ENCODE measurements at places on chromosomes 2 and 18. TPM values are rescaled to one million over a fixed set of nuclear protein-coding genes. Genes with fewer than 3 reads are reported as not detected.

- no peak for DNase-seq
These were observed 6.1 kb upstream of the GPC1 start for GRCh38 chr2:240429341-240429871.

GRCh38 chr2:36367486-36367885 is 11.9 kb downstream of the CRIM1 start:
- DNase-seq, result no peak

The AQP4 gene
- not detected for polyA plus RNA-seq

The GPR39 gene
- polyA plus RNA-seq, result 1.9 TPM

The EHBP1 gene
- 43.8 TPM for polyA plus RNA-seq

DNA sequence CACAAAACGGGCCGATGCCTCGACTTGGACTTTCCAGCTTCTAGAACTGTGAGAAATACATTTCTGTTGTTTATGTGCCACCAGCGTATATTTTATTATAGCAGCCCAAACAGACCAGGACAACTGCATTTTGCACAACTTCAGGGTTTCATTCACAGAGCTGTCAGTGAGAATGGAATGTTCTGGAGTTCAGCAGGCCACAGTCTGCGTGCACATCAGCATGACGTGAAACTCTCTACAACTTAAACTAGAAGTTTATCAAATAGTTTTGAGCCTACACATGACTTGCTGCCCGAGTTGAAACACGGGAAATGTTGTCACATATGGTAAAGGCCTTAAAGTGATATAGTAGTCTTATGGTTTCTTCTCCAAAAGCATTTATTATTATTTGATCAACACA is 3.9 kb upstream of the TRIB2 start:
- no peak for DNase-seq

The MYOM1 gene
- polyA plus RNA-seq, result 0.26 TPM

The MGAT4A gene
- not detected for polyA plus RNA-seq

The POMC gene
- polyA plus RNA-seq, result 0.27 TPM

DNA sequence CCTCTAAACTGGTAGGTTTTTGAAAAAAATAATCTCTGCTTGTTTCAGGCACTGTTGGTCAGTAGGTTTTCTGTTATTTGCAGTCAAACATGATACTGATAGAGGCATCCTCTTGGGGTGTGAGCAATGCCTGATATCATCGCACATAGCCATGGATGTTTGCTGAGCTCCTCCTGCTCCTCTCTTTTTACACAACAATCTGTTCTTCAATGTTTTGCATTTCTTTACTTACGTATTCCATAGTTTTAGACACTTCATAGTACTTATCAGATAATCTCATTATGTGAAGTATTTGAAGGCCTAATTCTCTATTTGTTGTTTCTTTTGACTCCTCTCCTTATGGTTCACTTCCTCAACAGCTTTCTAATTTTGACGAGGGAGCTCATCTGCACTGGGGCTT is 23.0 kb upstream of the HS6ST1 start:
- no peak for DNase-seq

The ABCB11 gene
- not detected for polyA plus RNA-seq

The PLEK gene
- not detected for polyA plus RNA-seq

DNA sequence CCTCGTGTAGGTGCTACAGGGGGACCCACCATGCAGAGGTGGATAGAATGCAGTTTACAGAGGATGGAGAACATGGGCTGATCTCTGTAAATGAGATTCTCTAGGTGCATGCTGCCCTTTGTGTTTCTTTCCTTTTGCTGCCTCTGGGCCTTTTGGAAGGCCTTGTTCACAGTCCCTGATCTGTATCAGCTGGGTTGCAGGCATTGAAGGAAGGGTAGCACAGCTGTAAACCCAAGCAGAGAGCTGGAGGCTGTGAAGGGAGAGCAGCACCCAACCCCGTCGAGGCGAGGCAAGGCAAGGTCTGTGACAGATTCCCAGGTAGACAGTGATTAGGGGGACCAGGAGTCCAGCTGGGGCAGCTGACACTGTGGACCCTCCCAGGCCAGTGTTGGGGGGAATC is 56.1 kb upstream of the SOS1 start:
- no peak for DNase-seq

GRCh38 chr2:86783615-86784339 is 6.9 kb downstream of the CD8A start:
- no peak for DNase-seq

The MEMO1 gene
- 42.0 TPM for polyA plus RNA-seq

GRCh38 chr18:61394983-61395382 is 61.8 kb downstream of the CDH20 start:
- no peak for DNase-seq

The OSGEPL1 gene
- polyA plus RNA-seq, result 3.2 TPM

The HOXD3 gene
- 0.07 TPM for polyA plus RNA-seq

DNA sequence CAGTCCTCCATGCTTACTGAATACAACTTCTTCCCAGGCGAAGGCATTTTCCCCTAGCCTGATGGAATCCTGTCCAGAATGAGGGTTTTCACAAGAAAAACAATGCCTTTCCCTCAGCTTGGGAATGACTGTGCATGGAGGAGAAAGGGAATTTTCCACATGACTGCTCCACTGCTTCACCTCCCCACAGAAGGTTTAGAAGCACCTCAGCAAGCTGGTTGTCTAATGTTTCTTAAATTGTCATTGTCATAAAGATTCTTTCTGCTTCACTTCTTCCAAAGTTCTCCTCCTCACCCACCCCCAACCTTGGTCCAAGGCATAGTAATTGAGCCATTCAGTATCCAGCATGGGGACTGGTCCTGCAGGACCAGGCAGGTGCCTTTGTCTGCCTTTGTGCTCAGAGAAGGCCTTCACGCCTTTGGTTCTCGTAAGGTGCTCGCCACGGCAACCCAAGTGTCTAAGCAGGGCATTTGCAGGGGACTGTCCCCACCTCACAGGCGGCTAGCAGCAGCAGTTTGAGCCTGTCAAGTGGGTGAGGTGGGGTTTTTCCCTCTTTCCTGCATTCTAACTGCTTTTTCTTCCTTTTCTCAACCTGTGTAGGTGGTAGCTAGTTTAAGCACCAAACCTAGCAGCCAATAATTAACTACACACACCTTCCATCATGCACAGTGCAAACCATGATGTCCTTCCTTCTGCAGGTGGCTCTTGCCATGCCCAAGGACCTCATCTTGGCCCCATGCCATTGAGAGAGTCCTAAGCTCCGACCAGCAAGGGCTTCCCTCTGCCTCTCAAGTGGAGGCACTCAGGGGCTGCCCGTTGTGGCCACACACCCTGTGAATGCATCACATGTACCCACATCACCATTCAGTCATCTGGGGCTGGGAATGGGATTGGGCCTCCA is 65.7 kb upstream of the BCL2L11 start:
- DNase-seq, result no peak

The LYPD6 gene
- polyA plus RNA-seq, result 9.4 TPM

GRCh38 chr2:143603035-143603655 is 473.9 kb downstream of the ARHGAP15 start:
- no peak for DNase-seq

- DNase-seq, result no peak
These were observed 33.4 kb upstream of the ATP8B1 start for GRCh38 chr18:57836557-57836956.

DNA sequence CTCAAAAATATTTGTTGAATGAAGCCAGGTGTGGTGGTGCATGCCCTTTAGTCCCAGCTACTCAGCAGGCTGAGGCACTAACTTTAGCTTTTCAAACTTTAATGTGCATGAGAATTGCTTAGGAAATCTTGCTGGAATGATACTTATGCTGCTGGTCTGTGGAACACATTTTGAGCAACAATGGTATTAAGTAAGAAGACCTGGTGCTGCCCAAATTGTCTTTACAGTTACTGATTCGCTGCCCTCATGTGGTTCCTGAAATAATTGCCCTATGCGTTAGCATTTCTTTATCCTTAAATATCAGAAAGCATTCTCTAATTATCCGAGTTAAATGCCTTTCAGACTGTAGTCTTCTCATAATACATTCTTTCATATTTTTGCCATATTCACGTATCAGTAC is 76.0 kb upstream of the SESTD1 start:
- DNase-seq, result no peak

The CREG2 gene
- not detected for polyA plus RNA-seq

DNA sequence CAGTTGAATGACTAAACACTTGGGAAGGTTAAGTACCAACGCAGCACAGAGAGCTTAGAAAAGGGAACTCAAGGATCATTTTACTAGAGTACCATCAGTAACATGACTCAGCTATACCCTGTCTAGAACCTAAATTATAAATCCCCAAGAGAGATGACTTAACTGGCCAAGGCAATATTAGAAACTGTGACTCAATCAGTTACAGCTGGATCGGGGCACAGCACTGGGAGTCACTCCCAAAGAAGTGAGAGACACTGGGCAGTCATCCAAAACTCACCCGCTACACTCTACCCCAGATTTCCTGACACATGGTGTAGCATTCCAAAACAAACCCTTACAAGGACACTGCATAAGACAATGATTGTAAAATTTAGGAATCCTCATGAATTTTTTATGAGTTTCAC is 17.7 kb downstream of the IWS1 start:
- DNase-seq, result peak; percentile 99

DNA sequence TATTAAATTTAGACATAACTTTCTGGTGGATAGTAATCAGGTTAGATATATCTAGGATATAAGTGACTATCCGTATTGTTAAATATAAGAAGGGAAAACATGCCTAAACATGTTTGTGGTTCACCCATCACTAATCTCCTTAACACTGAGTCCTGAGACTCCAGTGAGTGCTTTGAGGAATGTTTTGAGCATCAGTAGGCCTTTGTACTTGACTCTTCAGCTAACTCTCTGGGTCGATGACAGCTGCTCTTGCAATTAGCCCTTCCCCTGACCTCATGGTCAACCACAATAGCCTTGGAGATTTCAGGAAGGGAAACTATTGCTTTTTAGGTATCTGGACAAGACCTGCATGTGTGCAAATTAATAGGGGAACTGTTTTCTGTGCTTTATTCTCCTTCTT is 716.8 kb downstream of the EPHA4 start:
- no peak for DNase-seq

- no peak for DNase-seq
These were observed 98.6 kb downstream of the AGAP1 start for GRCh38 chr2:235592430-235592829.

DNA sequence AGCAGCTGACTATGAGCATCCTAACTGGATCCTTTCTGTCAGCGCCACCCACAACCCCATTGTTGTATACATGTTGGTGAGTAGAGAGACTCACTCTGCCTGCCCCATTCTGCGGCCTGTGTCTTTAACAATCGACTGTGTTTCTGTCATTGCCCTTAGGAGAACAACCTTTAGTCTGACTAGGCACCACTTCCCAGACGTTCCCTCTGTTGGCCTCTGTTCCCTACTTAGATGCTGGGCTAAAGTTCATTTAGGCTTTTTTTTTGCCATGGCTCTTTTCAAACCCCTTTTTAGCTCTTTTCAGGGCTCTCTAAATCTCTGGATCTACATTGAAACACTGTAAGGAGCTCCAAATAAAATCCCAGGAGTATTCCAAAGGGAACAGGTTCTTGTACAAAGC is 20.5 kb upstream of the ACAA2 start:
- no peak for DNase-seq

- DNase-seq, result no peak
These were observed 11.5 kb downstream of the ITGA6 start for GRCh38 chr2:172438741-172439508.

- DNase-seq, result no peak
These were observed 26.2 kb downstream of the TRAF3IP1 start for GRCh38 chr2:238346544-238346943.

The SERPINB8 gene
- 18.4 TPM for polyA plus RNA-seq

- DNase-seq, result no peak
These were observed 25.8 kb upstream of the KCNG3 start for GRCh38 chr2:42519624-42520023.

- DNase-seq, result peak; percentile 65
These were observed 105.1 kb downstream of the RDH14 start for GRCh38 chr2:18455236-18455862.

- DNase-seq, result no peak
These were observed 87.0 kb upstream of the GATA6 start for GRCh38 chr18:22082408-22082807.

DNA sequence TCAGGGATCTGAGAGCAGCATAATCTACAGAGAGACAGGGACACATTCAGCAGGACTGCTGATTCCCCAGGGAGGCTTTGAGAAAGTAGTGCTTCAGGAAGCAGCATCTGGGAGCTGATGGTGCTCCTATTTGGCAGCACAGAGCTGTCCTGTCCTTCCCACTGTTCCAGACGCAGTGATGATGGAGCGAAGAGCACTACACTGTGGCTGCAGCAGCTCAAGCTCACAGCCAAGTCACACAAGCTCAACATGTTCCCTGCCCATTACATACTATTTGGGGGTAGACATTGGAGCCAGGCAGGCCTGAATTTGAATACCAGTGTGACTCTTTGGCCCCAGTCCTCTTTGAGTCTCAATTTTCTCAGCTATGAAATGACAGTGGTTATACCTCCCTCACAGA is 15.2 kb upstream of the GALM start:
- no peak for DNase-seq

DNA sequence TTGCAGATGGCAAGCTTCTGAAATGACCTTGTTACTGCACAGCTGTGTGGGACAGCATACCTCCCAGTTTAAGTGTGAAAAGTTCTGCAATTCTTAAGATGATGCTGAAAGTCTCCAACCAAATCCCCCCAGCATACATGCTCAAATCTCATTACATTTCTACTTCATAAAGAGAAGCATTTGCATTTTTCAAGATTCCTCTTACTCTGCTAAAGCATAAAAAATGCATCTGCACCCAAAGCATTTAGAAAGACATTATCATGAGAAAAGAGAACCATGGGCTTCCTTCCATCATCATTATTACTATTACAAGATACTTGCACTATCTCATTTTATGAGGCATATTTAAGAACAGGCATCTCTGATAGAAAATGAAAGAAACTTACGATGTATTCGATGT is 236.9 kb upstream of the REV1 start:
- no peak for DNase-seq

DNA sequence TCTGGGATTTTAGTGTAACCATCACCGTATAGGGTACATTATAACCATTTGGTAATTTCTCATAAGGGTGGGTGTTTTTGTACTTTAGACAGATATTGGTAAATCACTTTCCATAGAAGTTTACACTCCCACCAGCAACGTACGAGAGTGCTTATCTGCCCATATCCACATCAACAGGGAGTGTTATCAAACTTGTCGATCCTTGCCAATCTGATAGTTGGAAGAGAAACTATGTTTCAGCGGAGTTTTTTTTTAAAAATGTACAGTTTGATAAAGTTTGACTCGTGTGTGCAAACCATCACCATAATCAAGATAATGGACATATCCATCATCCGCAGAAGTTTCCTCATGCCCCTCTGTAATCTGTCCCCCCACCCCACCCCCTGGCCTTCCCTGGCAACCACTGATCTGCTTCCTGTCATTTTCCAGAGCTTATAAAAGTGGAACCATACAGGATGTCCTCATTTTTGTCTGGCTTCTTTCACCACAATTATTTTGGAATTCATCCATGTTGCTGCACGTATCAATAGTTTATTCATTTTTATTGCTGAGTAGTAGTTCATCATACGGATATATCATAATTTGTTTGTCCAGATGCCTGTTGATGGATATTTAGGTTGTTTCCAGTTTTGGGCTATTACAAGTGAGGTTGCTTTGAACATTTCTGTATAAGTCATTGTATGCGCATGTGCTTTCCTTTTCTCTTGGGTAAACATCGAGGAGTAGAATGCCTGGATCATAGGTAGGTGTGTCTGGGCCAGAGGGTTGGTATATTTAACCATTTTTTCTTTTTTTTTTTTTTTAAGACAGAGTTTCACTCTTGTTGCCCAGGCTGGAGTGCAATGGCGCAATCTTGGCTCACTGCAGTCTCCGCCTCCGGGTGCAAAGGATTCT is 18.6 kb downstream of the GLI2 start:
- DNase-seq, result no peak

- DNase-seq, result no peak
These were observed 75.1 kb upstream of the NT5C1B start for GRCh38 chr2:18664421-18664820.

The POU3F3 gene
- not detected for polyA plus RNA-seq

All from BJ (cell line).